Naive thymus-derived CD4-positive, alpha-beta T cell (primary cell): ENCODE measurements at places on chromosomes 6 and 20.
A peak's percentile ranks its signal among the peaks of the same experiment; 100 is the strongest.

DNA sequence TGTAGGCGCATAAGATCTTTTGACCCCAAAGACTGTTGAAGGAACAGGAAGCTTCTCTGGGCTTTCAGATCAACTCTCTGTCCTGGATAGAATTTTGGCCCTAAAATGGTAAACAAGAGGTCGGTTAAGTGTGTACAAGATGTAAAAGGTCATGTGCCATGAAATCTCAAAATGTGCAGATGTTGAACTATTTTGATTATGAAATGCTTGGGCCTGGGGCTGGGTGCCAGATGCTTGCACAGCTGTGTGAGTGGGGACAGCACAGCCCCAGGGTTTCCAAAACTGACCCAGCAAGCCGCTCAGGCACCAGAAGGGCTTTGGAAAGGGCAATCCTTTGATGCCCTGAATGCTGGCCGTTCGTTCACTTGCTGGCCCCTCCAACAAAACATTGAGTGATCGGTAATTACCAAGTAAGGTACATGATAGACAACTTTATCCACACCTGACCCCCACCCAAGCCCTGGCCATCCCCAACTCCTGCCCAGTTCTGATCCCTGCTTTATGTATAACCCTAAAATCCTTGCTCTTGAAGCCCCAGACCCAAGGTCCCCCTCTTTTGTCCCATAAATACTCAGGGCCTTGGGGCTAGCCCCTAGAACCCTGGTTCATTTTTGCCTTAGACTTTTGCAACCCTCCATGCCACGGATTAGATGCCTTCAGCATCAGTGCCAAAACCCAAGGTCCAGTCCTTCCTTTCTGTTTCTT is 1.9 kb downstream of the TMEM239 start:
- peaks cover 4% of the 10 kb centered on the region for H3K4me1 ChIP-seq
- H3K36me3 ChIP-seq = no peaks in the 10 kb centered on the region
- no peak overlapping the region for H3K27ac ChIP-seq
- H3K27me3 ChIP-seq = no peaks in the 10 kb centered on the region
- H3K4me3 ChIP-seq = no peak overlapping the region
- no peak for DNase-seq

- H3K4me3 ChIP-seq = no peak overlapping the region
- H3K4me1 ChIP-seq = no peaks in the 10 kb centered on the region
- no peaks in the 10 kb centered on the region for H3K36me3 ChIP-seq
- no peak for DNase-seq
- no peaks in the 10 kb centered on the region for H3K27me3 ChIP-seq
Observed at GRCh38 chr6:168238159-168238909, 81.2 kb downstream of the DACT2 start.

DNA sequence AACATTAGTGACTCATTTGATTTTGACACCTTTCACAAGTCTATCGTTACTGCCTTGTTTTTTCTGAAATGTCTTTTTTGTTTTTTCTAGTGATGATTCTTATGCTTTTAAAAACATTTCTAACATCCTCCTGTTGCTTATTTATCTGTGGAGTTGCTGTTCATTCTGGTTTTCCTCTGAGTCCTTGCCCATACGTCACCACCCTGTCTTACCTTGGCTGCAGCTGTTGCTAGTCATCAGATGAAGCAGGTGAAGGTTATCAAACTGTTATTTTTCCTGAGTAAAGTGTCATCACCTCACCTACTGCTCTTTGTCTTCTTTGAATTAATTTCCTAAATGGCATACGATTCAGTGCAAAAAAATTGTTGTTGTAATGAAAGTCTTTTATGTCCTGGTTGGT is 376.6 kb downstream of the GRIK2 start:
- no peak overlapping the region for H3K4me3 ChIP-seq
- H3K36me3 ChIP-seq = no peaks in the 10 kb centered on the region
- no peak overlapping the region for H3K27ac ChIP-seq

DNA sequence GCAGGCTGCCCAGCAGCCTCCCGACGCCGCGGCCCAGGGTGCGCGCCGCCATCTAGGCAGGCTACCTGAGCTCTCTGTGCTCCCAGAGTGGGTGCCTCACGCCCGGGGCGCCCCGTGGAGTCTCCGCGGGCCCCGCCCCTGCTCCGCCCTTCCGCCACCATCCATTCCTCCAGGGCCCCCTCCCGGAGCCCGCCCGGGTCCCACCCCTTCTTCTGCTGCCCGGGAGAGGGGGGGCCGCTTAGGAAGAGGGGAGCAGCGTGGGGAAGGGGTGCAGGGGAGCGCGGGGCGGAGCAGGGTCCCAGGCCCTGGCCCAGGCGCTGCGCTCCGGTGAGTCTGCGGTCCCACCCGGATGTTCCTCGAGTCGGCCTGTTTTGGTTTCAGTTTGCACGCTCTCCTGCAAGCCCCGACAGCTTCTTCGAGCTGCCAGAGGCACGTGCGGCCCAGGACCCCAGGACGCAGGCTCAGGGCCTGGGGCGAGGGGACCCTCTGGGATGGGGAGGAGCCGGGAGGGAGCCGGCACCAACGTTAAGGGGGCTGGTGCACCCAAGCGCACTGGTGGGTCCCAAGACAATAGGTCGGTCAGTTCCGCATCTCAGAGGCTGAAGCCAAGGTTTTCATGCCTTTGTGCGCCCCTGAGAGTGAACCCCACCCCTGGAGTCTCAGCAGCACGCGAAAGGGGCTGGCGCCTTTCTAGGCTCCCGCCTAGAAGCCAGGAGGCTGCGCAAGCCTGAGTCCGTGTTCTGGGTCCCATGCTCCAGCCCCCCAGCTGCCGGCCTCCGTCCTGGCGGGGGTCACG is at the start of gene ACSS1:
Gene ACSS1, minus strand, starts transcription at position 89 of the 796 bp plus-strand sequence. Its CDS starts 37 bp downstream, at position 52.
- no peaks in the 10 kb centered on the region for H3K27me3 ChIP-seq
- peak within 1 kb of the TSS; percentile 87 for H3K27ac ChIP-seq
- H3K4me3 ChIP-seq = peak within 1 kb of the TSS; percentile 86
- H3K4me1 ChIP-seq = peaks cover 44% of the 10 kb centered on the region
- DNase-seq = peak; percentile 83
- no peaks in the 10 kb centered on the region for H3K36me3 ChIP-seq

DNA sequence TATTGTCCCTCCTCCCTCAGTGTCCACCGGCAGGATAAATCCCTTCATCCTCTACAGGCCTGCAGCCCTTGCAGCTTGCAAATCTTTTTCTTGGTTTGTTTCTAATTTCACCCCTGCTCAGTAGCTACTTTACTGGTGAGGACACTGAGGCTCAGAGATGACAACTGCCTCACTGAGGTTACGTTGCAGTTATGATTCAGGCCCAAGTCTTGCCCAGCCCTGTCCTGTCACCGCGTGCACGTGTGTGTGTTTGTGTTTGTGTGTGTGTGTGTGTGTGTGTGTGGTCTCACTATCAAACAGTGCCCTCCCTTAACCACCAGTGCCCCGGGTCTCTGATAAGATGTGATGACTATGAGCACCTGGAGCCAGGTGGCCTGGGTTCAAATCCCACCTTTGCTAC is 21.1 kb downstream of the FAM110A start:
- H3K4me1 ChIP-seq = peaks cover 14% of the 10 kb centered on the region
- DNase-seq = no peak
- peak overlapping the region; percentile 1 for H3K27ac ChIP-seq

DNA sequence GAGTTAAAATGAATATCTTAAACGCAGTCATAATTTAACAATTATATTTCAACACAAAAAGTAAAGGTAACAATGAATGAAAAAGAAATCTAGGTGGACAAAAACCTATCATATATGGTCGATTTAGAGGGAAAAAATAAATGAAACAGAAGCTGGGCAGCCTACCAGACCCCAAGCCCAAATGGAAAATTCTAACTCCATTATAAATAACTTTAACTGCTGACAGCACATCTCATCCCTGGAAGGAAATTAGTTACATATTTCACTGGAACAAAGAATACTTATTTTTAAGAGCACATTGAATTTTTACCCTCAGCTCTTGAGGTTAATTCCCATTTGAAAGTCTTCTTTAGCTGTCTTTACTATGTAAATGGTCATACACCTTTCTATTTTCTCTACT is 39.1 kb downstream of the COL12A1 start:
- H3K4me3 ChIP-seq = no peak overlapping the region
- no peak for DNase-seq

- no peaks in the 10 kb centered on the region for H3K27me3 ChIP-seq
- no peak overlapping the region for H3K27ac ChIP-seq
- no peak for DNase-seq
- H3K4me3 ChIP-seq = no peak overlapping the region
- H3K36me3 ChIP-seq = no peaks in the 10 kb centered on the region
- no peaks in the 10 kb centered on the region for H3K4me1 ChIP-seq
Observed at GRCh38 chr6:81894788-81895271, 142.3 kb upstream of the TENT5A start.

GRCh38 chr20:37525810-37526209 is 1.9 kb downstream of the BLCAP start:
- H3K27me3 ChIP-seq = no peaks in the 10 kb centered on the region
- no peak for DNase-seq
- no peak overlapping the region for H3K27ac ChIP-seq

- H3K4me1 ChIP-seq = no peaks in the 10 kb centered on the region
- no peak for DNase-seq
- no peaks in the 10 kb centered on the region for H3K27me3 ChIP-seq
- H3K27ac ChIP-seq = no peak overlapping the region
- H3K4me3 ChIP-seq = no peak overlapping the region
Observed at GRCh38 chr6:6931071-6932025, 176.4 kb upstream of the RREB1 start.

DNA sequence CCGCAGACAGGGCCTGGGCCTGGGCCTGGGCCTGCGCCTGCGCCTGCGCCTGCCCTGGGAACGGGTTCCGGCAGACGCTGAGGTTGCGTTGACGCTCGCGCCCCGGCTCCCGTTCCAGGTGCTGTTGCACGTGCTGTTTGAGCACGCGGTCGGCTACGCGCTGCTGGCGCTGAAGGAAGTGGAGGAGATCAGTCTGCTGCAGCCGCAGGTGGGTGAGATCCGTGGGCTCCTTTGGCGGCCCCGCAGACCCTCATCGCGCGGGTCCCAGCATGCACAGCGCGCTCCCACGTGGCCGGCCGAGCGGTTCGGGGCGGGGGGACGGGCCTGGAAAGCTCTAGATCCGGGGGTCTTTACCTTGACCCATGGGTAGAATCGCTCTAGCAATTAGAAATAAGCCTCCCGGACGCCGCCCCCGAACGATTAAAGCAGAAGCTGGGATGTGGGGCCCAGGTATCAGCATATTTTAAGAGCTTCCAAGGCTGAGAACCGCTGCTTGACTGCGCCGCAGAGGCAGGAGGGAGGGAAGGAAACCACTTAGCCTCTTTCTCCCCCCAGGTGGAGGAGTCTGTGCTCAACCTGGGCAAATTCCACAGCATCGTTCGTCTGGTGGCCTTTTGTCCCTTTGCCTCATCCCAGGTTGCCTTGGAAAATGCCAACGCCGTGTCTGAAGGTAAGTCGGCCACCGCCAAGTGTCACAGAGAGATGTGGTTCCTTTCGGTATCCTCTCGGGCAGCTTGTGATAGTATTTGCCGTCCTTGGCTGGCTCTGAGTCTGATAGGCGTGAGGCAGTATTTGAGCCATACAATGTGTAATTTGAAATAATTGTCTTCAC is 508 bp downstream of the NOP56 start:
- peaks cover 22% of the 10 kb centered on the region for H3K4me1 ChIP-seq
- DNase-seq = no peak
- no peaks in the 10 kb centered on the region for H3K27me3 ChIP-seq
- H3K36me3 ChIP-seq = peaks cover 28% of the 10 kb centered on the region
- peak overlapping the region; percentile 90 for H3K27ac ChIP-seq
- H3K4me3 ChIP-seq = peak overlapping the region; percentile 82

DNA sequence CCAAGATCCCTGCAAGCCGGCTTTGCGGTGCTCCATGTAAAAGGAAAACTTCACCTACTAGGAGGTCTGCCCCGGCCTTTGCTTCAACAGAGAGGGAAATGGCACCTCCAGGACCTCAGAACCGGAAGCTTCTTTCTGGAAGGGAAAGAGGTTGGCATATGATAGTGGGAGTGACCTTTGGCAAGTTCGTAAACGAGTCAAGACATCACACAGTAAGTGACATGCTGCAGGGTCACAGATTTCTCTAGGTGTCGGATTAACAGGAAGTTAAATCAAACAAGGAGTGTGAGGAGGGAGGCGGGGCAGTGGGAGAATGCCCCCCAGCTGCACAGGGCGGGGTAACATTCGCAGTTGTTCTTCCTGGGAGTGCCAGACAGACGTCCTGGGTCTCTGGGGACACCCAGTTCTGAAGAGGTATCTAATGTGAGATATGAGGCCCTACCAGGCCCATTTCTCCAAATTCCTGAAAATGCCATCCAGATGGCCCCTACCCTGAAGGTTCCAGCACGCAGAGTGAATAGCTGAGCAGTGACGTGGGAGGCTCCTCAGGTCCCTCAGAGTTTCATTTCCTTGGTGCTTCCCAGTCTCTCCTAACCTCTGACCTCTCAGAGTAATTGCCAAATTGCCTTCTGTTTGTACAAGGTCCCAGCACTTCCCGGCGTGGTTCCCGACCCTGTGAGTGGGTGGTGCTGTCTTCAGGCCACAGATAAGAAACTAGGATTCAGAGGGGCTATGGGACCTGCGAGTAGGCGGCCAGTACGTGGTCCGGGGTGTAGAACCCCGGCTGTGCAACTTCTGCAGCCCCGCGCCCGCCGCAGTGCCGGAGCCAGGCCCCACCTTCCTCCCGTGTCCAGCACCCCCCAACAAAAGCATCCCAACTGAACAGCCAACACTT is 1.9 kb downstream of the RRBP1 start:
- peak overlapping the region; percentile 42 for H3K27ac ChIP-seq
- H3K27me3 ChIP-seq = peaks cover 4% of the 10 kb centered on the region
- H3K36me3 ChIP-seq = no peaks in the 10 kb centered on the region
- H3K4me3 ChIP-seq = peak overlapping the region; percentile 39
- no peaks in the 10 kb centered on the region for H3K4me1 ChIP-seq

GRCh38 chr6:193773-194310 is 98.4 kb upstream of the DUSP22 start:
- no peaks in the 10 kb centered on the region for H3K36me3 ChIP-seq
- H3K27ac ChIP-seq = no peak overlapping the region
- no peaks in the 10 kb centered on the region for H3K27me3 ChIP-seq
- DNase-seq = peak; percentile 23

DNA sequence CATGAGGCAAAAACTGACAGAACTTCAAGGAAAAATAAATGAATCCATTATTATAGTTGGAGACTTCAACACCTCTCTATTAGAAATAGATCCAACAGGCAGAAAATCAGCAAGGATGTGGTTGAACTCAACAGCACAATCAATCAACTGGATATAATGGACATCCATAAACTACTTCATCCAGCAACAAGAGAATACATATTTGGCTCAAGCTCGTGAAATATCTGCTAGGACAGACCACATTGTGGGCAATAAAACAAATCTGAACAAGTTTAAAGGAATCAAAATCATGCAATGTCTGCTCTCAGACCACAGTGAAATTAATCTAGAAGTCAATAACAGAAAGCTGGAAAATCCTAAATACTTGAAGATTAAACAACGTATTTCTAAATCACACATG is 362.6 kb downstream of the CD109 start:
- no peaks in the 10 kb centered on the region for H3K27me3 ChIP-seq
- DNase-seq = no peak
- no peak overlapping the region for H3K27ac ChIP-seq
- H3K36me3 ChIP-seq = no peaks in the 10 kb centered on the region
- H3K4me3 ChIP-seq = no peak overlapping the region

- DNase-seq = no peak
- no peaks in the 10 kb centered on the region for H3K36me3 ChIP-seq
- no peak overlapping the region for H3K27ac ChIP-seq
- H3K4me1 ChIP-seq = no peaks in the 10 kb centered on the region
- no peak overlapping the region for H3K4me3 ChIP-seq
- H3K27me3 ChIP-seq = no peaks in the 10 kb centered on the region
Observed at GRCh38 chr6:151136141-151136755, 103.5 kb upstream of the AKAP12 start.
